ENCODE measurements at places on chromosomes 3 and 15.

GRCh38 chr3:128487813-128488635 is 5.0 kb downstream of the GATA2 start:
- DNase-seq, result peak; percentile 55

GRCh38 chr15:41892621-41893421 is 1.0 kb downstream of the SPTBN5 start:
- DNase-seq, result no peak

- no peak for DNase-seq
These were observed 78.6 kb downstream of the WDR49 start for GRCh38 chr3:167575000-167575600.

DNA sequence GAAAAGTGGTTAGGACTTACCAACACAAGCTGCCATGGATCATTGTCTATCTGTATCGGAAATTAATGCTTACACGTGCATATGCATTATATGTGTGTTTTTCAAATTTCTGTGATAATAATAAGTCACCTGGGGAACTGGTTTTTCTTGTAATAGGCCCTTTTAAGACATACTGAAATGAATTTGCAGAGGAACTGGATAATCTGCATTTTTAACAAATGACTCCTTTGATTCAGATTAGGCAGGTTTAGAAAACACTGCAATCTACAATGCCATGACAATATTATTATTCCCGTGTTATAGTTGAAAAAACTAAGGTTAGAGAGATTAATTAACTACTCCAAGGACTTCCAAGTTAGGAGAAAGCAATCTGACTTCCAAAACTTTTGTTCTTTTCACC is 23.4 kb downstream of the STRIT1 start:
- DNase-seq, result no peak

GRCh38 chr15:70453238-70453637 is 310.1 kb downstream of the UACA start:
- DNase-seq, result no peak

All from inflammatory macrophage treated with lipopolysaccharide for 1 hour (primary cell).